SJSA1 (cell line): ENCODE measurements at places on chromosomes 2 and 18. TPM values are rescaled to one million over a fixed set of nuclear protein-coding genes. Genes with fewer than 3 reads are reported as not detected.

The HJURP gene
- 73.2 and 81.4 TPM in 2 replicates for total RNA-seq

GRCh38 chr2:235843591-235844395, 324.4 kb downstream of the GBX2 start:
- peak; percentile 70 for DNase-seq
- peaks cover 15% of the 10 kb centered on the region for H3K4me1 ChIP-seq
- H3K4me3 ChIP-seq, result no peak overlapping the region
- H3K27me3 ChIP-seq, result no peaks in the 10 kb centered on the region

GRCh38 chr18:6013171-6013810, 118.0 kb upstream of the TMEM200C start:
- H3K4me1 ChIP-seq, result no peaks in the 10 kb centered on the region
- no peaks in the 10 kb centered on the region for H3K27me3 ChIP-seq
- no peak for DNase-seq
- no peak overlapping the region for H3K27ac ChIP-seq
- H3K4me3 ChIP-seq, result no peak overlapping the region

DNA sequence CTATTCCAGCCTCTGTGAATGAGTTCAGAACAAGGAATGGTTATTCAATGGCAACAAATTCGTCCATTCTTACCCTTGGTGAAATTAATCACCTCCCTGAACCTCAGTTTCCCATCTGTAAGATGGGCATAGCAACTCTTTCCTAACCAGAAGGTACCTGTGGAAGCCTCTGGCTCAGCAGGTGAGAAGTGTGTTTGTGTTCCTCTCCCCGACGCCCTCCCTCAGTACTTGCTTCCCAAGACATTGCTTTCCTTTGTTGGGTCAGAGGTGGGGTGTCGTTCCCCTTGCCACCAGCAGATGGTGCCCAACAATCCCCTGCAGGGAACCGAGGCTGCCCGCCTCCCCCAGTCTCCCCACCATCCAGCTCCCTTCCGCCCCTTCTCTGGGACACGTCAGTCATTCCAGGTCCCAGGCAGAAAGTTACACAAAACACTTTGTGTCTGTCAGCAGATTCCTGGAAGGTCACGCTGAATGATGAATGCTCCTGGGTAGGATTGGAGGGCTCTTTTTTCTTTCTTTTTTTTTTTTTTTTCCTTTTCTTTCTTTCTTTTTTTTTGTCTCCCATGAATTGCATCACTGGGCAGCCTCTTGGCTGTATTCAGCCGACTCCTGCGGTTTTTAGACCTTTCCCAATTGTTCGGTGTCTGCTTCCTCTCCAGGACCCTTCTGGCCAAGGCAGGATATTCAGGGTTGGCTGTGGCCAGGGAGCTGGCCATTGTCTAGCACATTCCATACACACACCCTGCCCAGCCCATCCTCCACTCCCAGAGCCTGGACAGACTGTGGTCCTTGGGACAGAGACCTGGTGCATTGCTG, 117.3 kb downstream of the LPIN1 start:
- no peaks in the 10 kb centered on the region for H3K36me3 ChIP-seq
- peaks cover 12% of the 10 kb centered on the region for H3K4me1 ChIP-seq
- peak; percentile 96 for DNase-seq
- H3K27ac ChIP-seq, result peak overlapping the region; percentile 43

DNA sequence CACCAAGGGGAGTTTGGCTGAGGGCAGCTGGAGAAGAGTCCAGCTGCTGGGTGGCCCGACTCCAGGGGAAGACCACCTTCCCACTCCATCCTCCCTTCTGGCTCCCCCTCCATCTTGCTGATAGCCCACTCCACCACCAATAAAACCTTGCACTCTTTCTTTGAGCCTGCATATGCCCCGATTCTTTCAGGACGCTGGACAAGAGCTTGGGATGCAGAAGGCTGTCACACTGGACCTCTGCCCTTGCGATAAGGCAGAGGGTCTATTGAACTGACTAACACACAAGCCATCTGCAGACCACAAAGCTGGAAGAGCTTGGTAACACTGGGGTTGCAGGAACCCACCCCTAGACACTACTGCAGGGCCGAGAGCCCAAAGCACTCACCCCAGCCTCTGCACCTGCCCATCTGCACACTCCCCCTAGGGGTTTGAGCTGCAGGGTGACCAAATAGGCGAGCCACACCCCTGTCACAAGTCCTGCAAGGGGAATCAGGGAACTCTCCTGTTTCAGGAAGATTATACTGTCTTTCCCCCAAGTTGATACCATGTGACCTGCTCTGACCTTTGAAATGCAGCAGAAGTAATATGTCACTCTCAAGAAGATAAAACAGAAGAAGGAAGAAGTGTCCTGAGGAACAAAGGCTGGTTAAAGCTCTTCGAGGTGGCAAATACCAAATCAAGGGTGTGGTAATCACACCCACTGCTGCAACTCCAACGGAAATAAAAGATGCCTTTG, 70.5 kb downstream of the SMAD4 start:
- no peaks in the 10 kb centered on the region for H3K27me3 ChIP-seq
- no peak overlapping the region for H3K4me3 ChIP-seq
- no peaks in the 10 kb centered on the region for H3K36me3 ChIP-seq

DNA sequence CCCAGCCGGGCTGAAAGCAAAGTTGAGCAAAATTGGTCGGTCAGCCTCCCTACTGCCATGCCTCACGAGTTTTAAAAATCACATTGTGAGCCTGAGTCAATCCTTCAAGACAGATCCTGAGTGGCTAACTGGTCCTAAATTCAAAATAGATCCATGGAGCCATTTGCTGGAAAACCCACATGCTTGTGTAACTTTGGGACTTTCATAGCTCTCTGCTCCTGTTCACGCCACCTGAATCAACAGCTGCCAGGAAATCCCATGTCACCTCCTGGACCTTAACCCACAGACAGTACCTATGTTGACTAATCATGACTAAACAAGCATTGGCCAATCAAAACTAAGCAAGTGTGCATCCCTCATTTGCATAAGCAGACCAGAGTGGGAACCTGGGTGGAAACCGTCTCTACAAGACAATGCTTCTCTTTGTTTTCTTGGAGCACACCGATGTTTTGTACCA, 42.8 kb upstream of the LDLRAD4 start:
- no peaks in the 10 kb centered on the region for H3K36me3 ChIP-seq
- H3K4me3 ChIP-seq, result no peak overlapping the region
- peaks cover 3% of the 10 kb centered on the region; the same call in 1 of the 2 replicates for H3K27me3 ChIP-seq
- no peak overlapping the region for H3K27ac ChIP-seq
- no peak for DNase-seq
